Naive thymus-derived CD4-positive, alpha-beta T cell (primary cell): ENCODE measurements at places on chromosomes 3 and 15. TPM values are rescaled to one million over a fixed set of nuclear protein-coding genes. Genes with fewer than 3 reads are reported as not detected.

DNA sequence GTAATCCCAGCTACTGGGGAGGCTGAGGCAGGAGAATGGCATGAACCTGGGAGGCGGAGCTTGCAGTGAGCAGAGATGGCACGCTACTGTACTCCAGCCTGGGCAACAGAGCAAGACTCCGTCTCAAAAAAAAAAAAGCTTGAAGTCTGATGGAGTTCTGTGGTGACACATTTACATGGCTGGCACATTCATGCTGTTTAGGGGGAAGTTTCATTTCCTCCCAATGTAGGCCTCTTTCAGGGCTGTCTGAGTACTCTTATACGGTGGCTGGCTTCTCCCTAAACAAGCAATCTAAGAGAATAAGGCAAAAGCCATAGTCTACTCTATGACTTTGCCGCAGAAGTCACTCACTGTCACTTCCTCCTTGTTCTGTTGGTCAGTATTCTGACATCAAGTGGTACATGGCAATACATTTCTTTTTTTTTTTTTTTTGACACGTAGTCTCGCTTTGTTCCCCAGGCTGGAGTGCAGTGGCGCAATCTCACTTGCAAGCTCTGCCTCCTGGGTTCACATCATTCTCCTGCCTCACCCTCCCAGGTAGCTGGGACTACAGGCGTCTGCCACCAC, 41.2 kb downstream of the OIP5 start:
- no peak overlapping the region for H3K27ac ChIP-seq
- H3K4me1 ChIP-seq, result peaks cover 4% of the 10 kb centered on the region
- H3K36me3 ChIP-seq, result peaks cover 10% of the 10 kb centered on the region
- DNase-seq, result no peak

Gene GOLGA6L7
- total RNA-seq, result not detected

DNA sequence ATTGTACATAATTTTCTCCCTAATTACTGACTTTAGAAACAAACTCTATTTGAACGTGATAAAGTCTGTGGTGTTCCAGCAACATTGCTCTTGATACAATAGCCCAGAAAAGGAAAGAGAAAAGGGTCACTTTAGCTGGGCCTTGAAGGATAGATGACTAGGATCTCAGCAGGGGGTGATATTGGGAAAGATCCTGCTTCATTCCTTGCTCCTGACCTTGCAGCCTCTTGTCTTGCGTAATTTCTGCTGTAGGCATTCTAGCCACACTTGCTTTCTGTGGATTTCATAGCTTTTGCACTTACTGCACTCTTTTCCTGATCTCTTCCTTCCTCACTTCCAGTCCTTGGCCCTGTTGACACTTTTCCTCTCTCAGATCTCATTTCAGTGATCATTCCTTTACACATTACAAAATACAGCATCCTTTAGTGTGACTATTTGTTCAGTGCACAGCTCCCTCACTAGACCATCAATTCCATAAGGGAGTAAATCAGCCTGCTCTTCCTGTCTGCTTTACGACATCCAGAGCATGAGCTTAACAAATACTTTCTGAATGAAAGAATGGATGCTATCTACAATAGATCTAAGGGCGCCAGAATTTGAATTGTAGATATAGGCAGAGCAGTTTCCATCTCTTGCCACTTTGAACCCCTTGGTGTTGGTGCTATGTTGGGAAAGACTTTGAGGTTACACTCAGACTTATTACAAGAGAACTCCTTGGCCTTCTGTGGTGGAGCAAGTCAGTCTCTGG, 559.6 kb upstream of the MDFIC2 start:
- no peaks in the 10 kb centered on the region for H3K4me1 ChIP-seq
- DNase-seq, result no peak
- H3K36me3 ChIP-seq, result no peaks in the 10 kb centered on the region
- H3K27me3 ChIP-seq, result no peaks in the 10 kb centered on the region

Gene CSTA
- total RNA-seq, result not detected in 2 replicates

GRCh38 chr3:21435871-21436270, 315.1 kb downstream of the ZNF385D start:
- no peaks in the 10 kb centered on the region for H3K27me3 ChIP-seq
- DNase-seq, result no peak
- H3K4me3 ChIP-seq, result no peak overlapping the region
- no peaks in the 10 kb centered on the region for H3K36me3 ChIP-seq
- no peaks in the 10 kb centered on the region for H3K4me1 ChIP-seq

DNA sequence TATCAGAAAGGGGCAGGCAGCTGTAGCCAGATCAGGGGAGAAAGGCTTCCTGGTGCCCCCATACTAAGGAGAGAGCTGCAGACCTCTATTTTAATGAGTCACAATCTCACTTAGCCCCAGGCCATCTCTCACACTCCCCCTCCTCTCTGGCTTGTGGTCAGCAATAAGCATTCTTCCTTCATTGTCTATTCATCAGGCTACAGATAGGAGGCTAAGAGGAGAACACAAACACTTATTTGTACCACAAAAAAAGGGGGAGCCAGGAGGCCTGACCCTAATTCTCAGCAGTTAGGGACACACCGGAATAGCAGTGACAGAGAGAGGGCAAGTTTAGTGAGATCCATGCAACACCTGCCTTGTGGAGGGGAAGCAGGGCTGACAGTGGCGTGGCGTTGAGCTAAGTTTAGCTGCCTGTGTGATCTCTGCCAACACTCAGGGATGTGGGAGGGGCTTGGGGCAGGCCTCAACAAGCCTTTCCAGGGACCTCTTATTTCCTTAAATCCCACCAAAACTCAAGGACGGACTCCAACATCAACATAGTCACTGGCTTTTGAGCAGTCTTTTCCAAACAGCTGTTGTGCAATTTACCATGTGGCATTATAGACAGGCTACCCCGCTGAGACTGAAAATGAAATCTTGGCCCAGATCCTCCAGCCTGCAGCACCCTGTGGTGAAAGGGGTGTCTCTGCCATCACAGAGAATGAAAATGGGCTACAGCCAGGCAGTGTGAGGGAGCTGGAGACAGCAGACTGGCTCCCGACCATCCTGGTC, 191.9 kb upstream of the TSC22D2 start:
- no peaks in the 10 kb centered on the region for H3K36me3 ChIP-seq
- H3K4me3 ChIP-seq, result no peak overlapping the region
- no peaks in the 10 kb centered on the region for H3K4me1 ChIP-seq
- no peak overlapping the region for H3K27ac ChIP-seq
- no peak for DNase-seq

DNA sequence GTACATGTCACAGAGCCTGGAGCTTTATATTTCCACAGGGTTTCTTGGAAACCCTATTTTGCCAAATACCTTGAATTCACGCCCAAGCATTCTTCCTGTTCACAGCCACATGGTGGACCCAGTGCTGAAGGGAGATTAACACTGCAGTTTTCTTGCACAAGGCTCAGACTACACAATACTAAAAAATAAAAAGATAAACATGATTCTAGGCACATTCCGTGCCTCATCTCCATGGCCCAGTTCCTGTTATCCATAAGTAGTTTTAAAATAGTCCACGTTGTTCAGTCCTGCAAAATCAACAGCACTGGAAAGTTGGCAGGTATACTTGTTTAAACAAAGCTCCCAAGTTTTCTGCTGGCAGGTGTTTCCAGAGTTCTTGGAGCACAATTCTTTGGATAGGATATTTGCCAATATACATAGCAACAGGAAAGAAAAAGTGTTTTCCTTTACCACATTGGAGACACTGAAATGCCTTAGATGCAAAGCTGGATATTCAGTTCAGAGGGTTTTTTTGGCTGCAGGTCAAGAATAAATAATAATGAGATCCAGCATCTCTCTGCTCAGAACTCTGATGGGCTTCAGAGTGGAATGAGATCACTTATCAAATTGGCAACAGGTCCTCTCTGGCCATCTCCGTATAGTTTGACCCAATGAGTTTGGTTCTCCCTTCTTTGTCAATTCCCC, 88.1 kb upstream of the TGFBR2 start:
- no peak overlapping the region for H3K4me3 ChIP-seq
- H3K36me3 ChIP-seq, result no peaks in the 10 kb centered on the region
- H3K27me3 ChIP-seq, result no peaks in the 10 kb centered on the region
- DNase-seq, result no peak
